ENCODE measurements at places on chromosomes 2 and 18.

GRCh38 chr18:27959101-27959500, 217.8 kb downstream of the CDH2 start:
- DNase-seq = no peak

- no peak for DNase-seq
These were observed 43.5 kb downstream of the KIF5C start for GRCh38 chr2:148918554-148918953.

DNA sequence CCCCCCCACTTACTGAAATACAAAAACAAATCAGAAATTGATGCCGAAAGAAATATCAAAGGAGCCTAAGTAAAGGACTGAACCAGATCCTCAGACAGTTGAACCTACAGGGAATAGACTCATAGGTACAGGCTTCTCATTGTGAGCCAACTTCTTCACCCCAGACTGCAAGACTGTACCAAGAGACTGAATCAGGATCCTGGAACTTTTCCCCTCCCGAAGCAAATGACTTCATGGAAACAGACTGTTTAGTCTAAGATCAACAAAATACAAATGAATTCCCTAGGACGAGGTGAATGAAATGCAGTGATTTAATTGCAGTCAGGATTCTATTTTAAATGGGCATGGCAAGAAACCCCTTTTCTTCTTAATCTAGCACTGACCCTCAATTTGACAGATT, 53.6 kb upstream of the RNF152 start:
- no peak for DNase-seq

- no peak for DNase-seq
These were observed 199.2 kb downstream of the PTPRM start for GRCh38 chr18:7766346-7766745.

GRCh38 chr2:240135706-240136012, 446 bp downstream of the COPS9 start:
- no peak for DNase-seq

DNA sequence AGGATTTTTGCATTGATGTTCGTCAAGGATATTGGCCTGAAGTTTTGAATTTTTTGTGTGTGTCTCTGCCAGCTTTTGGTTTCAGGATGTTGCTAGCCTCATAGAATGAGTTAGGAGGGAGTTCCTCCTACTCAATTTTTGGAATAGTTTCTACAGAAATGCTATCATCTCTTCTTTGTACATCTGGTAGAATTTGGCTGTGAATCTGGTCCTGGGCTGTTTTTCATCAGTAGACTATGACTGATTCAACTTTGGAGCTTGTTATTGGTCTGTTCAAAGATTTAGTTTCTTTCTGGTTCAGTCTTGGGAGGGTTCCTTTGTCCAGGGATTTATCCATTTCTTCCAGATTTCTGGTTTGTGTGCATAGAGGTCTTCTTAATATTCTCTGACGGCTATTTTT, 166.7 kb downstream of the ST6GAL2 start:
- no peak for DNase-seq

DNA sequence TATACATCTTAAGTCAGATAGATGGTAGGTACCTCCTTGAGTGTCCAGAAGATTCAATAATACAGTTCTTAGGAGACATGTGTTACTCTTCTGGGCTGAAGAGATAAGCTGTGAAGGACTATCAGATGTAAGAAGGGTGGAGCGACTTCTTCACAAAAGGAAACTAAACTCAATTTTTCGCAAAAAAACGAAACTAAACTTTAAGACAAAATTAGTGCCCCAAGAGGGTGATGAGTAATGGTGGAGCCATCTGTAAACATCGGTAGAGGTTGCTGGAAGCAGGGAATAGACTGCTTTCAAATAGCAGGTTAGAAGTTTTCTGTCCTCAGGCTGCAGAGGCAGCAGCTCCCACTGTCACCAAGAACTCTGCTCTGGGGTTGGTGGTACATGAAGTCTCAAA, 111.6 kb upstream of the TACR1 start:
- DNase-seq = no peak

DNA sequence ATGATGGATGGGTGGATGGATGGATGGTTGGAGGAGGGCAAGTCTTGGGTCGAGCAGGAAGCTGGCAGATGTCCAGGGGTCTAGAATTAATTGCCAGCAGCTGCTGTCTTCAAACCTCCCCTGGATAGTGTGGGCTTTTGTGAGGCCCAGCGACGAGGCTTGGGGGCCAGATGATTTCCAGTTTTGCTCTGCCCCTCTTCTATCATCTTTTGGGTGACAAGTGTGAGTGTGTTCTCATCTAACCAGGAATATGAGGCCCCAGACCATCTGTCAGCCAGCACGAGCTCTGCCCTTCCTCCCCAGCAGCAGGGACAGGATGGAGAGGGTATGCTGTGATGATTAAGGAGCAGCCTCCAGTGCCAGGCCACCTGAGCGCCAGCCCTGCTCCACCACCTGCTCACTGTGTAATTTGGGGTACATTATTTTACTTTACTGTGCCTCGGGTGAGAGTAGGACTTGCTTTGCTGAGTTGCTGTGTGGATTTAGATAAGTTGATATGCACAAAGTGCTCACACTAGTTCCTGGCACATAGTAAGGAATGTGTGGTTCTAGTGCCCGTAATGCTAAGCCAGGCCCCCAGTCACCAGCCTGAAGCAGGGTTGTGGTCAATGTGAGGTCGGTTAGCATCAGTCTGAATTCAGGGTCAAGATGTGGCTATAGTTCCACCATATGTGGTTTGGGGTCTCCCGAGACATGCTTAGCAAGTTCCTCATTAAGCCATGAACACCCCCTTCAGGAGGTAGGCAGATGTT, 251.1 kb downstream of the CYP26B1 start:
- DNase-seq = no peak

DNA sequence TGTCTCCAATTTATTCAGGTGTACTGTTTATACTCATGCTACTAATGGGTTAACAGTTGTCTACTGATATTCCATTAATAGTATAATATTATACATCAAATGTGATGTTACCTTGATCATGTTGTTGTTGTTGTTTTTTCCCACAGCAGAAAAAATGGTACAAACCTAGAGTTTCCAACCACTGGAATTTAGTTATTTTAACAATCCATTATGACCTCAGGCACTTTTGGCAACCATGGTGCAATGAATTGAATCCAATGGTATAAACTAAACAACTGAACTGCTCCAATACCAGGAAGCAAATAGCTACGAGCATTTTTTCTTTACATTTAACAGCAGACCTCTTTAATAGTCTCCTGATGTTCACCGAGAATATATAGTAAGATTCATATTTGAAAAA, 31.0 kb upstream of the C2orf66 start:
- no peak for DNase-seq

DNA sequence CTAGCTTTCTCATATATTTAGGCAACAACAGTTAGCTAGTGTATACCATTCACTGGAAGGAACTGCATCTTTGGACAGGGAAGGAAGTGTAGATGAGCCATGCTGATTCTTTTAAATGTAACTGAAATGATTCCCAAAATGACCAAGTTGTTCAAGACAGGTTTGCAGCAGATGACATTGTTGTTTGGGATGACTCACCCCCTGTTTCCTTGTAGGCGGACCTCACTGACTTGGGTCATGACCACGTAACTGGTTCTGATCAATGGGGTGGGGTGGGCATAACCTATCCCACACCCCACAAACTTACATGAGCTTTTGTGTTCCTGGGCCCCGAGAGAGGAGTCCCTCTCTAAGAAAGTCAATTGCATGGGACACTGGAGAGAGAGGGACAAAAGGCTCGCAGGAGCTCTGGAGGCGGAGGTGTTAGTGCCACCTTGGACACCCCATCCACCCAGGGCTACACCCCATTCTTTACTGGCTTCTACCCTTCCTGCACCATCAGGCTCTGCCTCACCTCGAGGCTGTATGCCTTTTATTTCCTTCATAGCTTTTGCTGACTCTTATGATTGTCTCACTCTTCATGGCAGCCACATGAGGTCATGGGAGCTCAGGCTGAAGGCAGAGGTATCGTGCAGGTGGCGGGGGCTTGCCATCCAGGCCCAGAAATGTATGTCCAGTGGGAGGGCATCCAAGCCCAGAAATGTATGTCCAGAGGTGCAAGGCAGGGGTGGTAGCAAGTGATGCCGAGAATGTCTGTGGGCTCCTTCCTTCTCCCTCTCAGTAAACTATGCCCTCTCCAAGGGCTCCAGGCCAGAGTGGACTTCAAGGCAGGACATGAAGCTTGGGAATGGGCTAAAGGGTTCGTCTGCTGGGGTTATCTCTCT, 108.0 kb downstream of the TWIST2 start:
- no peak for DNase-seq

DNA sequence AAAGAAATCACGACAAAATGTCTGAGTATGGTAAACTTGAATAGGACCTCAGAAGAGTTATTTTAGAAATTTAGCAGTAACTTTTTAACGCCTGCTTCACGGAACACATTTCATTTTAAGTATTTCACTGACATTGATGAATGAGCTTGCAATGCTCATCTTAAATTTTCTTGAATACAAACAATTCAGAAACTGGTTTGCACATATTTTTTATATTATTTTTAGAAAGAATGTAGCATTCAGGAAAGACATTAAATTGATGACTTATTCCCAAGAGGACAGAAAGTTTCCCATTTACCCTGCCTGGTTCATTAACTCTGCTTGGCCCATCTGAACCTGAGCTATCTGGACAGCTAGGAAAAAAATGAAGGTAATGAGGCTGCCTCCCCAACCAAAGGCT, 89.3 kb downstream of the MBD2 start:
- DNase-seq = no peak

DNA sequence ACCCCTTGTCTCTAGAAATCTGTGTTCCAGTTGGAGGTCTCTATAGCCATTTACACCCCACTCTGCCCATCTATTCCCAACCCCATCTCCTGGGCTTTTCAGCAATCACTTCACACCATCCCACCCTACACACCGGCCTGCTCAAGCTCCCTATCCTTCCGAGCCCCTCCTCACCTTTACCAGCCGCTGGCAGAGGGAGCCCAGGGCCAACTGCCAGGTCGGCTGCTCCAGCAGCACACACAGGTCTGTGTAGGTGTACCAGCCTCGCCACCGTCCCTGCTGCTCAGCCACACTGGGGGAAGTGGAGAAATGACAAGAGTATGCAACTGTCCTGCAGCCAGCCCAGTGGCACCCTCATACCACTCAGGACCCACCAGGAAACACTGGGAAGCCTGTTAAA, 3.3 kb upstream of the SLC23A3 start:
- no peak for DNase-seq

GRCh38 chr2:42928161-42928691, 135.8 kb upstream of the HAAO start:
- peak; percentile 54 for DNase-seq

DNA sequence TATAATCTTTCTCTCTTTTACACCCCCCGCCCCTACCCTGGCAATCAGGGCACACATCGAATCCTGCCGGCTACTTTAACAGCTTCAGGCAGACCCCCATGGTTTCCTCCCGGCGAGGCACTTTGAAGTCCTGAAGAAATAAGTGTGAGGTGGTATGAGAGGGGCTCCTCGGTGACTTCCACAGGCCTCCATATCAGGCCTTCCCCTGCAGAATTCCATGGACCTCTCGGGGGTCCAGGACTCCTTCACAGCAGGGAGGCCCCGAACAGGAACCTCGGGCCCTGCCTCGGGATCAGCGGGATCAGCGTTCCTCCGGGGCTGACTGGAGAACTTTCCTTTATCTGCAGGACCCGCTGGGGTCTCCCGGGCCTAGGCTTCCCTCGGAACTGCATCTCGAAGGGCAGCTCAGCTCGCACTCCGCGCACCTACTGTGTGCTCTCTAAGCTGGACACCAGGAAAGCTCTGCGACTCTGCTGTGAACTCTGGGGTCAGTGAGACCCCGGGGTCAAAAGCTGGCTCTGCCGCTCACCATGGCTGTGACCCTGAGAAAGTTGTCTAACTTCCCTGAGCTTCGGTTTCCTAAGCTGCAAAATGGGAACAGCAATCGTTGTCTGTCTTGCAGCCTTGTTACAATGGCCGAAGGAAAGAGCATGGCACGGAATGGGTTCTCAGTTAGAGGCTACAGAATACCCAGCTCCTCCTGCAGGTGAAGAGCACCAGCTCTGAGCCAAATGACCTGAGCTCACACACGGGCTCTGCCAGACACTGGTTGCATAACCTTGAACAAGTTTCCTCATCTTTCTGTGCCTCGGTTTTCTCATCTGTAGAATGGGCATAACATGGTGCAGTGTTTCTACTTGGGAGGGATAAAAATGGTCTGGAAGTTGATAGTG, 97.4 kb upstream of the ID2 start:
- no peak for DNase-seq

GRCh38 chr2:58064086-58064485, 17.5 kb downstream of the VRK2 start:
- no peak for DNase-seq

- DNase-seq = no peak
These were observed 691.9 kb downstream of the ERBB4 start for GRCh38 chr2:211846714-211847113.

DNA sequence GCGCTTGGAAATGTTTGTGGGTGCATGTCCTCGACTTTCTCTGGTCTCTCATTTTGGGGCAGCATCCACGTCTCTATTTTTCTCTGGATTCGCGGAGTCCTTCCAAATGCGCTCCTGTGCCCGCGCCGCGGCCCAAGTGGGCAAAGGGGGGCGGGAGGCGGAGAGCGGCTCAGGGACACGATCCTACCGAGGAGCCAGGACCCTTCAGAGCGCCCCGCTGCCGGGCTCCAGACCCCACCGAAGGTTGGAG, 990 bp downstream of the EPAS1 start:
- DNase-seq = no peak

GRCh38 chr2:2866459-2866858, 511.2 kb downstream of the EIPR1 start:
- no peak for DNase-seq

Data from stomach (tissue), 19 donors.